ENCODE measurements at places on chromosomes 12 and 14.

GRCh38 chr14:101045511-101045910 is 142.0 kb upstream of the RTL1 start:
- no peak for DNase-seq

GRCh38 chr14:88228522-88229236 is 94.4 kb downstream of the KCNK10 start:
- DNase-seq, result no peak

- DNase-seq, result no peak
These were observed 1.3 kb upstream of the RNU7-1 start for GRCh38 chr12:6942331-6942665.

- no peak for DNase-seq
These were observed 14.1 kb downstream of the C1R start for GRCh38 chr12:7078163-7078562.

- no peak for DNase-seq
These were observed 5.5 kb upstream of the GABARAPL1 start for GRCh38 chr12:10207136-10207535.

GRCh38 chr14:98466807-98467206 is 805.2 kb downstream of the BCL11B start:
- no peak for DNase-seq

- DNase-seq, result peak; percentile 94
These were observed 49.0 kb downstream of the KCTD10 start for GRCh38 chr12:109428037-109428629.

DNA sequence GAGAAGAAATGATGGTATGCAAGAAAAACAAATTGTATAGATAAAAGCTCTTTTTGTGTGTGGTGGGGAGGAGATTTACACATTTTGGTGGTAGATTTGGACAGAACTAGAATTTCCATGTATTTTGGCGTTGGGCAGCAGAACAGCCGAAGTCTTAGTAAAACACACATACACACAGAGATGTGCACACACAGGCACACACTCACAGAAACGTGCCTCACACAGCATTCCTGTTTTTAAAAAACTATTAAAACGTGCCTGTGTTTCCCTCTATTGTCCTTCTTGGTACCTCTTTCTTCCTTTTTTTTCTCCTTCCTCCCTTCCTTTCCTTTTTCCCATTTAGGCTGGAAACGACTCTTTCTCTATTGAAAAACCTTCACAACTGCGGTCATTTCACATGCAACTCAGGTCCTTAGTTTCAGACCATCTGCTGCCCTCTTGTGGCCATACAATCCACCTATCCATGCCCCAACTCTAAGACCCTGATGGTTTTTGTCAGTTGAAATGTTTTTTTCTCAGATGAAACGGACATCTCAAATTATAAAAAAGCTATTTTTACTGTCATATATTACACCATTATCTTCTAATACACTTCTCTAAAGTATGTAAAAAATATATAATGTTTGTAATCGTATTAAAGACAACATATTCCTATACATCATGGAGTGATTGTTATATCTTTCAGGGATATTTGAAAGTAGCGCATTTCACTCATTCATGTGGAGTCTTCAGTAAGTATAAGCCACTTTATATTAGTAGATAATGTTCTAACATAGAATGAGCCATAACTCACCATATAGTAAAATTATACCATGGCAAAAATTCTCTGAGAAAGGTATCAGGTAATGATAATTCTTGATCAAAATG is 386.7 kb upstream of the NOVA1 start:
- DNase-seq, result no peak

DNA sequence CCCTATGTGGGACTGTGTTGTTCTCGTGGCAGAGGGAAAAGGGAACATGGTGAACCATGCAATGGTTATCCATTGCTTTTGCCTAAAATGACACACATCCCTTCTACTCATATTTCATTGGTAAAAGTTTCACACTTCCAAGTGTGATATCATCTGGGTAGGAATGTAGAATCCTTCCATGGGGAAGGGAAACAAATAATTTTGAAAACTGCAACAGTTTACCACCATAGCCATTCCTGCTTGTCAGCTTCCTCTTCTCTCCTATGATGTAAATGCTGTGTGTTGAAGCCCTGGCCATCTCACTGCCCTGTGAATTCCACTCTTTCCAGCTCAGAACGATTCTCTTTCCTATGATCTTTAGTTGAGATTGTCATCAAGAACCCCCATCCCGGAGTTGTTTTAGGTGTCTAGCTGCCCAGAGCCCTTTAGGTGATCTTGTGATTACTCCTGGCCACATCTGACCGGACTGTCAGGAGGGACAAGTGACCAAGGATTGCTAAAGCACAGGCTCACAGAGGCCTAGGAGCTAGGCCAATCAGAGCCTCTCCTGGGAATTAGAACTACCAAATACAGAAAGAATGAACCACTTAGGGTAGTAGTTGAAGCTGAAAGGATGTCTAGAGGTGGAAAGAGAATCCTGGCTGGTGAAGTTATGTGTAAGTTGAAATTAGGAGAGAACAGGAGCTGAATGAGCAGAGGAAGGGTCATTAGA is 84.6 kb downstream of the VCPKMT start:
- no peak for DNase-seq

- no peak for DNase-seq
These were observed 43.1 kb upstream of the FKBP4 start for GRCh38 chr12:2751686-2752085.

GRCh38 chr14:38710881-38711280 is 392.2 kb downstream of the SEC23A start:
- DNase-seq, result no peak

GRCh38 chr14:68864361-68864750 is 71.5 kb upstream of the ZFP36L1 start:
- no peak for DNase-seq

DNA sequence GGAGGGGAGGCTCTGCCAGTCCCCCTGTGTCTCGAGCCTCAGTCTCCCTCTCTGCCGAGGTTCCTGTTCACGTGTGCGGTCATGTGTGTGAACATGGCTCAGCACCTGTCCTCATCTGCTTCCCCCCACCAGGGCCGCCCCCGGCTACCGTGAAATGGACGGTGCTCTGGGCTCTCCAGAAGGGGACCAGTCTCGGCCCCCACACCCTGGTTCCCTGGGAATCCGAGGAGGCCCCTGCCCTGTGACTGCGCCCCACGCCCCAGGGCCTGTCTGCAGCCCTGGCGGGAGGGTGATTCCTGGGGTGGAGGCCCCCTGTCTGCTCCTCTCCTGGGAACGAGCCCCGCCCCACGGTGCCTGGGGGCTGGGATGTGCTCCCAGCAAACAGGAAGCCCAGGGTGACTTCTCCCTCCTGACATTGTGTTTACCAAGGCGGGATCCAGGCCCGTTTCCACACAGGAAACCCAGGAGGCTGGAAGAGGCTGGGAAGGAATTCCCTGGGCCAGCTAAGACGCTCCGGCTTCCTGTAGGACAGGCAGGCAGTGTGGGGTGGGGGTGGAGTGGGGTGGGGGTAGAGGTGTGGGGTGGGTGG is 46.6 kb downstream of the KIF26A start:
- DNase-seq, result no peak

GRCh38 chr12:51860986-51861385 is 12.5 kb upstream of the FIGNL2 start:
- DNase-seq, result no peak

DNA sequence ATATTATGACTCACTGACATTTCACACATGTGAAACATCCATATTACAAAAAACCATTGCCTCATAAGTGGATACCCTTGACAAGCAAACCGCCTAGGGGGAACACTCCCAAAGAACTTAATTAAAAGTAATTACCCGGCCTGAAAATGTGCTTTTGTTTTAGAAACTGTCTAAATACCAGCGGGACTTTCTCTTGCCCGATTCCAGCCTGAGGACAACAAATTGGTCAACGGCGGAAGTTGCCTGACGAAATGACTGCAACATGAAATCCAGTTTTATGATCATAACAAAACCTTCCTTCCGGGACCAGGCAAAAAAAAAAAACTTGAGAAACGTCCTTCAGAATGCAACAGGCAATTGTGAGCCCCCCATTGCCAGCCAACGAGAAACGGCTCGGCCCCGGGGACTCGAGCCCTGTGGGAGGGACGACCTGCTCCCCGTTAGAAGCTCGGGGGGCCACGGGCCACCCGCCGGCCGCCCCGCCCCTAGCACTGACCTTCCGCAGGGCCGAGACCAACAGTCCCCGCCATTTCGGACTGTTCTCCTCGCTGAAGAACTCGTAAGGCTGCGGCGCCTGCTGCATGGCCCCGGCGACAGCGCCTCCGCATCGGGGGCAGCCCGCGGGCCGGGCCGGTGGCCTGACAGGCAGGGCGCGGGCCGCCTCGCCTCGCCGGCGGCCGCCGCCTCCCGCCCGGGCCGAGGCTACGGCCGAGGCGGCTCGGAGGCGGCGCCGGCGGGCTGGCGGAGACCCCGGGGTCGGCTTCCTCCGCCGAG is 490 bp downstream of the SOS2 start:
- DNase-seq, result peak; percentile 89

- no peak for DNase-seq
These were observed 2.1 kb downstream of the NIN start for GRCh38 chr14:50828721-50829488.

DNA sequence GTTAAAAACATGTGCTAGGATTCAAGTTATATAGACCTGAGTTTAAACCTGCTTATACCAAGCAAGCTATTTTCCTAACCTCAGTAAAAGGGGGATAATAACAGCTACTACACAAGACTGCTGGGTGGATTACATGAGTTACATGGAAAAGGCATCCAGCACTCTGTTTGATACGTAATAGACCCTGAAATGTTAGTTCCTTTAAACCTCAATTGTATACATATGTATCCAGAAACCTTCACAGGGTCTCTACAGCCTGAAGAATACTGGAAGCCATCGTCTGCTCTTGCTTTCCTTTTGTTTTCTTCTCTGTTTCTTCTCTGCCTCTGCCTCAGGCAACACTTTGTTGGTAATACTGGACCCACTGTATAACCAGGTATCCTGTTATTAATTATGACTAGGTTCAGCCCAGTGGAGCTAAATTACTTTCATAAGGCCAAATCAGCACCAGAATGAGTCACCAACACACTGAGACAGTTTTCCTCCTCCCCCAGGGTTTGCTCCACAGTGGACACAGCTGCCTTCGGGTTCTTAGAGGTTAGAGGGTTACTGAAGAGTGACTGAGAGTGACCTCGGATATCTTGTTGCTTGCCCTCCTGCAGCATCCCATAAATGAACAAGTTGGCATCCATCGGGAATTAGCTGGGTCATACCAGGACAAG is 127.1 kb downstream of the CAPZA3 start:
- DNase-seq, result no peak

- no peak for DNase-seq
These were observed 973 bp downstream of the P2RX2 start for GRCh38 chr12:132619386-132620112.

DNA sequence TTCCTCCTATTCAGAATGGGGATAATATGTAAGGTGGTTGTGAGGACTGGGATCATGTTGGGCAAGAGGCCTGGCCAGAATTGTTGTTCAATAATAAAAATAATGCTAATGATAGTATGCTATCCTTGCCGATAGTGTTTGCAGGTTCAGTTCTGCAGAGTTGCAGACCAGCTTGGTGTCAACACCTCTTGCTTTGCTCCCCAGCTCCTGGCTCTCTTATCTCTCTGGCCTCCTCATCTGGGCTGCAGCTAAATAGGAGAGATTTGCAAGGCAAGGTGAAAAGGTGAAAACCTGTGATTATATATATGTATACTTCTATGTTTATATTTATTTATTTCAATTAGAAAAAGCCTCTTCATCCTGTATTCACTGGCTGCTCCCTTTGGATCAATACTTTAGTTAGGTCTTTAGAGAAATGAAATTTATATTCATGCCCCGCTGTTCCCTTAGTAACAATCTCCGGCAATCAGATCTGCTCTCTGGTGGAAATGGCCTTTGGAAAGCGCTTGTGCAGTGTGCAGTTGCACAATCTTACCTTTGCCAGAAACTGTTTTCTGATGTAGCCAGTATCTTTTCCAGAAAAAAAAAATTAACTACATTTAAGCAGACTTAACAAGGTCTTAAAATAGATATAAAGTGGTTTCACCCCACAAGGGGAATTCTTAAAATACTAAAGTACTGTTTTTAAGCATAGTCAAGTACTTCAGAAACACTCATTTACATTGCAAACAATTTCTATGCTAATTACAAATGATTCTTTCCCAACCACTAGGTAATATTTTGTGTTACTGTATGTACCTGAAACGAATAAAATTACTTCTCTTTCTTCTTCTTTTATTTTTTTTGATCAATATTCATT is 19.1 kb upstream of the ACVR1B start:
- no peak for DNase-seq

DNA sequence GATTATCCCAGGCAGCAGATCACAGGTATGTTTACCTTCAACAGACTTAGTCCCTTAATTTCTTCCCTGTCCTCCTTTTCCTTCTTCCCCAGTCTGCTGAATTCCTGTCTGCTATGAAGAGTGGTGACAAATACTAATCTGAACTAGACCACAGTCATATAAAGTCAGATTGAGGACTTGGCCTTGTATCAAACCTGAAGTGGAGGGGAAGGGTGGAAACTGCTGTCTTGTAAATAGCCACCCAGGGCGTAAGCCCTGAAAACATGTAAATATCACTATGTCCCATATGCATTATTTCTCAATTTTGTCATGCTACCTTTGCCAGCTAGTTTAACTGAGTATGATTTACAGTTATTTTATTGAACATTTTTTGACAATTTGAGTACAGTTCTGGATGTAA is 368.0 kb downstream of the CCDC91 start:
- DNase-seq, result no peak

DNA sequence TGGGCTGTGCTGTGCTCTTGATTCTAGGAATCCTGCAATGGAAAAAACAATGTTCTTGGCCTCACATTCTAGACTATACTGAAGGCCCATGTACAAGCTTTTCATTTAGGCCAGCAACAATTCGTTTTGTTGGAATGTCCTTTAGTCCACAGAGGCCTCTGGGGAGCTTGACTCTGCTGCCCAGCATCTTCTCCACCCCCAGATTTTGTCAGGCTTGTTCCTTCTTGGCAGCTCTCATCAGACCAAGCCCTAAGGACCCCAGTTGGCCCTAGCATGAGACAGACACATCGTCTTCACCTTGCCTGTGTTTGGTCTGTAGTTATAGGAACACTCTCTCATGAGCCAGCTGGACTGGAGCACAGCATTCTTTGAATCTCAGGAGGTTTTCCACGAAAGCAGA is 300.1 kb downstream of the VRK1 start:
- no peak for DNase-seq

GRCh38 chr14:81208489-81208888 is 12.3 kb downstream of the GTF2A1 start:
- DNase-seq, result no peak

DNA sequence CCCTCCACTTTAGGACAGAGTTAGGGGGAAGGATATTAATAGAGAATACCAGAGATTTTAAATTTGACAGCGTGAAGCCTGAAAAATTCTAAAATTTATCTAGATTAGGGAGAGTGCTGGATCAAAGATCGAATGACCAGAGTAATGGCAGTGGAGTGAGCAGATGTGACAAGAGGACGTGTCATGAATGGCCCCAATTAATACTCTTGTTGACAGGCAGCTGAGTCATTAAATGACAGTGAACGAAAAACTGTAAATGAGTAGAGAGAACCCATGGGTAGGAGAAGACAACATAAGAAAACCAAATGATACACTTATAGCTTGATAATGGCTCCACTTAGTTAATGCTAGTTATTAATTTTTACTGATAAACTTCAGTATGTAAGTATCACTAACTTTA is 73.9 kb upstream of the PLEKHA5 start:
- no peak for DNase-seq

Data from lower leg skin (tissue), 4 donors.